ENCODE measurements at places on chromosomes 2 and 18. TPM values are rescaled to one million over a fixed set of nuclear protein-coding genes. Genes with fewer than 3 reads are reported as not detected.

GRCh38 chr2:150264442-150264841 is 223.0 kb downstream of the RND3 start:
- H3K27me3 ChIP-seq, result no peaks in the 10 kb centered on the region
- H3K4me1 ChIP-seq, result no peaks in the 10 kb centered on the region
- no peaks in the 10 kb centered on the region for H3K36me3 ChIP-seq
- no peak for DNase-seq

DNA sequence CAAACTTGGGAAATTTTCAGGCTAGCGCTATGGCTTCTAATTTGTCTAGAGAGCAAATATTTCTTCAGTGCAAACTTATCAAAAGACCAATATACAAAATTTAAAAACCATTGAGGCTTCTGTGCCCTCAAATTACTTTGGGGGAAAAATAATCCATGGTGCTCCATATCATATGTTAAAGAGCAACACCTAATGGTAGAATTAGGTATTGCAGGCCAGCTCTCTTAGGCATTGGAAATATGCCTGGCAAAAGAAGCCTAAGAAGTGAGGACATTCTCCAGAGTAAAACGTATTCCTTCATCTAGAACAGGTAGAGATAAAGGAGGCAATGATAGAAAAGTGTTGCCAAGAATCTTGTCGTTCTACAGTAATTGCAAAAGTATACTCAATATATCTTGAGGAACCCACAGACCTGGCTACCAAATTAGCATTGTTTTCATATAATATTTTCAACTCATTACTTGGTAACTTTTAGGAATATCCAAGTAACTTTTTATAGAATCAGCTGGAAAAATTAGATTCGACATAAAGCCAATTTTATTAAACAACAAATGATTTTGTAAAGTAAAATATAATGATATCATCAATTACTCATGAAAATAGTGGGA is 401.1 kb downstream of the BCL11A start:
- H3K27me3 ChIP-seq, result no peaks in the 10 kb centered on the region
- H3K4me3 ChIP-seq, result no peak overlapping the region
- no peaks in the 10 kb centered on the region for H3K36me3 ChIP-seq
- H3K4me1 ChIP-seq, result no peaks in the 10 kb centered on the region

DNA sequence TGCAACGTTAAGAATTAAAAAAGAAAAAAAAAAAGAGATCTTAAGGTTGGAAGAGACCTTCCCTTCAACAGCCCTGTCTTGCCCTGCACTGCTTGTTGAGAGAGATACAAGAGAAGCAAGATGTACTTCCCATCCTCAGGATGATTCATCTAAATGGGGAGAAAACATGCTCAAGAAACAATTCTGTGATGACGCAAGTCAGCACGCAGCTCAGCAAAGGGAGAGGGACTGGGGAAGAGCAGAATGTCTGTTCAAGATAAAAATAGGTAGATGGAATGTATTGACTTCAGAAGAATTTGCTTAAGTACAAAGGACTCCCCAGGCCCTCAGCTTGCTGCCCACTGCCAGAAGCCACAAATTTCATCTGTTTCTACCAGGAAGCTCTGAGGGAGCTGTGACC is 198.2 kb upstream of the SPRED2 start:
- H3K4me3 ChIP-seq, result no peak overlapping the region
- no peak for DNase-seq
- no peaks in the 10 kb centered on the region for H3K4me1 ChIP-seq
- H3K36me3 ChIP-seq, result no peaks in the 10 kb centered on the region

DNA sequence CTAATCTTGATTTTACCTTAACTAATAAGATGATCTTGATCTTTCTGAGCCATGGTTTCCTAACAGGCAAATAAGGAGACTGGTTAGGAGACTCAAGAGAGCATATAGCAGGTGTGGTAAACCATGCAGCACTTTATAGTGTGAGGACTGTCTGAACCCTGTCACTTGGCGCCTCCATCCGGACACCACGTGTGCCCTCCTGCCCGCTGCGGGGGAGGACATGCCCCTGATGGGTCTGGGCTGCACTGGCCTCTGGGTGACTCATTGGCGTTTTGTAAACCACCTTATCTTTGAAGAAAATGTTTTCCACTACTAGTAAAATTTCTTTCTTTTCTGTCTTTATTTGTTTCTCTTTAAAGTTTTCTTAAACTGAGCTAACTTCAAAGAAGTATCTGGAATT is 131.1 kb downstream of the FMNL2 start:
- DNase-seq, result no peak
- H3K27me3 ChIP-seq, result no peaks in the 10 kb centered on the region
- no peaks in the 10 kb centered on the region for H3K4me1 ChIP-seq
- H3K4me3 ChIP-seq, result no peak overlapping the region
- no peaks in the 10 kb centered on the region for H3K36me3 ChIP-seq
- no peak overlapping the region for H3K27ac ChIP-seq

DNA sequence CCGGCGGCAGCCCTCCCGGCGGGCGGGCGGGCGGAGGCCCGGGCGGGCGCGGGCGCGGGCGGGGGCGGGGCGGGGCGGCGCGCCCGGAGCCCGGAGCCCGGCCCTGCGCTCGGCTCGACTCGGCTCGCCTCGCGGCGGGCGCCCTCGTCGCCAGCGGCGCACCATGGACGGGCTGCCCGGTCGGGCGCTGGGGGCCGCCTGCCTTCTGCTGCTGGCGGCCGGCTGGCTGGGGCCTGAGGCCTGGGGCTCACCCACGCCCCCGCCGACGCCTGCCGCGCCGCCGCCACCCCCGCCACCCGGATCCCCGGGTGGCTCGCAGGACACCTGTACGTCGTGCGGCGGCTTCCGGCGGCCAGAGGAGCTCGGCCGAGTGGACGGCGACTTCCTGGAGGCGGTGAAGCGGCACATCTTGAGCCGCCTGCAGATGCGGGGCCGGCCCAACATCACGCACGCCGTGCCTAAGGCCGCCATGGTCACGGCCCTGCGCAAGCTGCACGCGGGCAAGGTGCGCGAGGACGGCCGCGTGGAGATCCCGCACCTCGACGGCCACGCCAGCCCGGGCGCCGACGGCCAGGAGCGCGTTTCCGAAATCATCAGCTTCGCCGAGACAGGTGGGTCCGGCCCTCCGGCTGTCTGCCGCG is at the start of gene INHBB:
Gene INHBB (plus strand): TSS at position 111 of the 641 bp plus-strand sequence. CDS start 53 bp downstream, at position 164.
- no peak within 1 kb of the TSS for H3K4me3 ChIP-seq
- H3K27me3 ChIP-seq, result peaks cover 24% of the 10 kb centered on the region
- H3K36me3 ChIP-seq, result no peaks in the 10 kb centered on the region

GRCh38 chr2:106115250-106115649 is 78.9 kb downstream of the UXS1 start:
- DNase-seq, result no peak
- no peak overlapping the region for H3K27ac ChIP-seq
- H3K4me3 ChIP-seq, result no peak overlapping the region

GRCh38 chr2:143452817-143453451 is 323.7 kb downstream of the ARHGAP15 start:
- peak; percentile 45 for DNase-seq
- no peak overlapping the region for H3K27ac ChIP-seq
- H3K27me3 ChIP-seq, result no peaks in the 10 kb centered on the region
- peaks cover 59% of the 10 kb centered on the region for H3K4me1 ChIP-seq
- H3K4me3 ChIP-seq, result no peak overlapping the region

DNA sequence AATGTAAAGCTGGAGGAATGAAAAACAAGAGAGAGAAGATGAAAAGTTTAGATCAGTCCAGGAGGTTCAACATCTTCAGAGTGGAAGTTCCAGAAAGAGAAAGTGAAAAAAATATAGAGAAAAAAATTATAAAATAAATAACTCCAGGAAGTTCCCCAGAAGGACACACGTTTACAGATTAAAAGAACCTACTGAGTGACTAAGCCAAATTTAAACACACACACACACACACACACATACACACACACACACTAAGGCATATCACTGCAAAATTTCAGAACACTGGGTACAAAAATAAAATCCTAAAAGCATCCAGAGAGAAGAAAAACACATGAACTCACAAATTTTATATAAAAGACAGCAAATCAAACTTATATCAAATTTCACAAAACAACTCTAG is 85.9 kb upstream of the PMAIP1 start:
- DNase-seq, result no peak
- no peaks in the 10 kb centered on the region for H3K4me1 ChIP-seq
- no peaks in the 10 kb centered on the region for H3K36me3 ChIP-seq
- no peak overlapping the region for H3K27ac ChIP-seq
- H3K27me3 ChIP-seq, result no peaks in the 10 kb centered on the region

- DNase-seq, result no peak
- no peak overlapping the region for H3K4me3 ChIP-seq
- H3K27ac ChIP-seq, result no peak overlapping the region
- H3K36me3 ChIP-seq, result no peaks in the 10 kb centered on the region
- no peaks in the 10 kb centered on the region for H3K27me3 ChIP-seq
Measured at GRCh38 chr2:240932724-240933047, 26.6 kb downstream of the CROCC2 start.

GRCh38 chr2:879540-879939 is 71.1 kb upstream of the SNTG2 start:
- no peak overlapping the region for H3K27ac ChIP-seq
- no peak overlapping the region for H3K4me3 ChIP-seq
- peaks cover 7% of the 10 kb centered on the region for H3K27me3 ChIP-seq
- H3K36me3 ChIP-seq, result no peaks in the 10 kb centered on the region
- DNase-seq, result no peak

DNA sequence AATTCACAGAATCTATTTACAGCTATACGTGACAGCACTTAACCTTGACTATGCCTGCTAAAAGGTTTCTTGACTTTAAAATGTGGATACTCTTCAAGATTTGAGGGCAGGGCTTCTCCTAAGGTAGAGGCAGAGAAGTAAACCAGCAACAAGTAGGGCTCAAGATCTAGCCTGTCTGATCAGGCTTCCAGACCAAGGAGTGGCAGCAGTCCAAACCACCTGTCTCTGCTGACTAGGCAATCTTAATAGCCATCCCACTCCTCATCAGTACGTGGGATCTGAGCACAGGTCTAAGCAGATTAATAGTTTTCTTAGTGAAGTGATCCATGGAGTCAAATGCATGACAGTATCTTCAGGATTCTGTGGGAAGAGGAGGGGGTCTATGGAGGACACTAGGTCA is 100.4 kb downstream of the GPD2 start:
- H3K36me3 ChIP-seq, result no peaks in the 10 kb centered on the region
- no peaks in the 10 kb centered on the region for H3K4me1 ChIP-seq
- H3K27ac ChIP-seq, result no peak overlapping the region
- no peak overlapping the region for H3K4me3 ChIP-seq

GRCh38 chr2:3317277-3317685 is 60.3 kb downstream of the EIPR1 start:
- H3K27me3 ChIP-seq, result no peaks in the 10 kb centered on the region
- H3K36me3 ChIP-seq, result peaks cover 4% of the 10 kb centered on the region
- no peak overlapping the region for H3K4me3 ChIP-seq

DNA sequence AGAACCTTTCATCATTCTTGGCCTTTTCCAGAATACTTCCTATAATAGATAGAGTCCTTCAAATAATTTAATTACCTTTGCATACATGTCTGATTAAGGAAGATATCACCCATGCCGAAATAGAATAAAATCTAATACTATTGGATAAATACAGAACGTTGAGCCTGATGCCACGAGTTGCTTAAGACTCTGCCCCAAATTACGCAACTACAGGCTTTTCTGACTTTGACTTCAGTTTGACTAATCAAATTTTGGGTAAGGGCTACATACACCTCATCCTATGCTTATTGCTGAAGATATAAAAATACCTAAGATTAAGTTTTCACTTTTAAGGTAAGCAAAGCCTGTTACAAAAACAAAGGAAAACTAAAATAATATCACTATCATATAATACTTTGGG is 1065.1 kb upstream of the NRXN1 start:
- H3K27ac ChIP-seq, result no peak overlapping the region
- no peak for DNase-seq
- no peaks in the 10 kb centered on the region for H3K27me3 ChIP-seq
- H3K4me1 ChIP-seq, result no peaks in the 10 kb centered on the region
- no peak overlapping the region for H3K4me3 ChIP-seq
- H3K36me3 ChIP-seq, result no peaks in the 10 kb centered on the region

GRCh38 chr2:102487761-102488462 is 14.9 kb downstream of the SLC9A4 start:
- no peak for DNase-seq
- H3K36me3 ChIP-seq, result no peaks in the 10 kb centered on the region
- H3K27ac ChIP-seq, result no peak overlapping the region

- DNase-seq, result no peak
- no peaks in the 10 kb centered on the region for H3K27me3 ChIP-seq
- H3K4me1 ChIP-seq, result peaks cover 11% of the 10 kb centered on the region
- no peak overlapping the region for H3K4me3 ChIP-seq
- no peak overlapping the region for H3K27ac ChIP-seq
Measured at GRCh38 chr2:25358836-25359235, 17.1 kb upstream of the DNMT3A start.

DNA sequence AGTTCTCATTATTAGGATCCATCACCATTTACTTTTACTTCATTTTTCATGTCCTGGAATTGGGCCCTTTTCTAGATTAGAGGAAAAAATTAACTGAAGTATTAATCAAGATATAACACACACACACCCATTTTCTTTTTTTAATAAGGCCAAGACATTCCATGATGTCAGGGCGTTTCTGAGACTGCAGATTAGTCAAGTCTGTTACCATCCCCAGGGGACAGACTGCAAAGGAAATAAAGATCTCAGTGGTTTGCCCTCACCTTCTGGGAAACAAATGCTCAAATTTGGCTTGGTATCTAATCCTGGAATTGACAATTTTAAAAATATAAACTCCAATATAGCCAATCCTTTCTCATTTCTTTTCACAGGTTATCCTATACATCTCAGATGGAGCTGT is 27.4 kb downstream of the RMP24 start:
- no peak overlapping the region for H3K27ac ChIP-seq
- no peak for DNase-seq
- no peaks in the 10 kb centered on the region for H3K27me3 ChIP-seq
- H3K4me3 ChIP-seq, result no peak overlapping the region

ARHGAP15 gene
- total RNA-seq, result 218 TPM

FN1 gene
- total RNA-seq, result not detected

LRRTM1 gene
- not detected for total RNA-seq

TYMS gene
- total RNA-seq, result not detected

MC2R gene
- total RNA-seq, result not detected

CXCR1 gene
- total RNA-seq, result not detected

AFF3 gene
- total RNA-seq, result 3.2 TPM

All from CD4-positive, alpha-beta memory T cell (primary cell).